ENCODE measurements at places on chromosomes 12 and 14.
A peak's percentile ranks its signal among the peaks of the same experiment; 100 is the strongest.

DNA sequence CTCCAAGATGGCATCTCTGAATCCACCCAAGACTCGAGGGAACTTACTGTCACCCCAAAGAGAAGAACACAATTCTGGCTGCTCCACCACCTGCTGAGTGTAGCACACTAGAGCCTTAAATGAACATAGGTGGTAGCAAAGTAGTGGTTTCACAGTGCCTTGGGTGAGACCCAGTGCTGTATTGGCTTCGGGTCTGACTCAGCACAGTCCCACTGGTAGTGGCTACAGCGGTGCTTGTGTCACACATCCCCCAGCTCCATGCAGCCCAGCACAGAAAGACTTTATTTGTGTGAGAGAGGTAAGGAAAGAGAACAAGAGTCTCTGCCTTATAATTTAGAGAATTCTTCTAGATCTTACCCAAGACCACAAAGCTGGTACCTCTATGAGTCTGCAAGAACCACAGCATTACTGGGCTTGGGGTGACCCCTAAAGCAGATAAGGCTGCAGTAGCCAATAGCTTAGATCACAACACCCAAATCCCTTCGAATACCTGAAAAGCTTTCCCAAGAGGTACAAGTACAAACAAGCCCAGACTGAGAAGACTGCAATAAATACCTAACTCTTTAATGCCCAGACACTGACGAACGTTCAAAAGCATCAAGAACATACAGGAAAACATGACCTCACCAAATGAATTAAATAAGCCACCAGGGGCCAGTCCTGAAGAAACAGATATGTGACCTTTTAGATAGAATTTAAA lies 83.3 kb upstream of the SLC38A4 start:
- no peaks in the 10 kb centered on the region for H3K36me3 ChIP-seq
- no peaks in the 10 kb centered on the region for H3K4me1 ChIP-seq
- H3K27ac ChIP-seq = no peak overlapping the region

- no peak for DNase-seq
- H3K4me3 ChIP-seq = no peak overlapping the region
- H3K36me3 ChIP-seq = peaks cover 10% of the 10 kb centered on the region
- no peaks in the 10 kb centered on the region for H3K4me1 ChIP-seq
- H3K27me3 ChIP-seq = no peaks in the 10 kb centered on the region
These were observed 56.7 kb downstream of the DGLUCY start for GRCh38 chr14:91170504-91171121.

GRCh38 chr14:61698206-61698980 lies 3.1 kb downstream of the HIF1A start:
- H3K27me3 ChIP-seq = no peaks in the 10 kb centered on the region
- peak; percentile 4 for DNase-seq
- peak overlapping the region; percentile 30 for H3K4me3 ChIP-seq
- no peak overlapping the region for H3K27ac ChIP-seq

GRCh38 chr14:102776761-102777710 lies at the start of gene TRAF3:
Gene TRAF3, plus strand, starts transcription at chr14:102777449. Its CDS starts 92,753 bp downstream, at chr14:102870202.
- H3K27ac ChIP-seq = peak within 1 kb of the TSS; percentile 97
- no peaks in the 10 kb centered on the region for H3K36me3 ChIP-seq
- no peaks in the 10 kb centered on the region for H3K27me3 ChIP-seq
- DNase-seq = peak; percentile 95

- H3K27me3 ChIP-seq = no peaks in the 10 kb centered on the region
- no peak for DNase-seq
- H3K27ac ChIP-seq = no peak overlapping the region
These were observed 18.6 kb downstream of the AICDA start for GRCh38 chr12:8594072-8594471.

DNA sequence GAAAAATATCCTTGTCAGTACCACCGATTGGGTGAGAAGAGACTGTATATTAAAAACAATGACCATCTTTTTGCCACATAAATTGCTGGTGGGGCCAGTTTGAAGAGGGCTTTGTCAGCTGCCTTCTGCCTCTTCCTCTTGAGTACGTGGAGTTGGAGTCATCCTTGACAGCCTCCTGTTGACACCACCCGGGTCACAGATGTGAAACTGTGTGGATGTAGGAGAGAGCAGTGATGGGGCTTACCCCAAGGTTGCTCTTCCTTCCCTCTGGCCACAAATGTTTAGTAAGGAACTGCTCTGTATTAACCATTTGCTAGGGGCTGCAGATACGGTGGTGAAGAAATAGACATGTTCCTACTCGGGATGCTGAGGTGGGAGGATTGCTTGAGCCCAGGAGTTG lies 12.2 kb downstream of the PTPN11 start:
- no peaks in the 10 kb centered on the region for H3K4me1 ChIP-seq
- H3K27me3 ChIP-seq = no peaks in the 10 kb centered on the region
- H3K4me3 ChIP-seq = no peak overlapping the region
- no peak overlapping the region for H3K27ac ChIP-seq
- no peaks in the 10 kb centered on the region for H3K36me3 ChIP-seq
